ENCODE measurements at places on chromosomes 2 and 18.

GRCh38 chr2:183243758-183244157 is 119.5 kb downstream of the NUP35 start:
- no peak for DNase-seq

GRCh38 chr2:101272045-101272784 is 19.5 kb downstream of the CNOT11 start:
- DNase-seq: no peak

- DNase-seq: no peak
These were observed 320.0 kb upstream of the TRIB2 start for GRCh38 chr2:12396699-12397098.

DNA sequence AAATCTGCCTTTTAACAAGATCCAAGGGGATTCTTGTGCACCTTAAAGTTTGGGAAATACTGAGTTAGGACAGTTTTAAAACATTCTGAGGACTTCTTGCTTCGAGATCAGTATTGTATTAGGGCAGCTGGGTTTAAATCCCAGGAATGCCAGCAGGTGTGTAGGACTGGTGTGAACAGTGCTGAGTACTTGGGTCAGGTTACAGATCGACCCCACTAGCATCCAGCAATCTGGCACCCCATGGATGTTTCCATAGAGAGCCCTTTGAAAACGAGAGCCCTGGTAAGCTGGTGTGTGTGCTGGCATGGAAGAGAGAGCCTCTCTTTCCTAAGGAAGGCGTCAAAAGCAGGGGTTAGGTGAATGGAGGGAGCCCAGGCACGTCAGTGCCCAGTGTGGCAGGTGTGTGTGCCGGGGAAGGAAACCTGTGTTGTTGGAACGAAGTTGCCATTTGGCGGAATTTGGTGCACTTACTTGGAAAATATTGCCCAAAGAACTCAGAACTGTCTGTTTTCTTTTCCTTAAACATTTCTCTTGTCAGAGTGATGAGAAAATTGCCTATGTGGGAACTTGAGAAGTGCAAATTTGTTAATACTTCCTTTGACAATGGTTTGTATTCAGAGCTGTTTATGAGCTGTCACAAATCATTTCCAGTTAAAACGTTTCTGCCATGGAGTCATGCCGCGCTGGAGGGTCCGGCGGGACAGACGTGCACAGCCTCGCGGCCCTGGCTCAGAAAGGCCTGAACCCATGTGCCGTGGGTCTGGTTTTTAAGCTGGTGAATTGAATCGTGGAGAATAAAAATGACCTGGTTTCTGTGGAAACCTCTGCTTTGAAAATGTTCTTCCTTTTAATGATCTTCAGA is 38.1 kb downstream of the LDLRAD4 start:
- DNase-seq: no peak

GRCh38 chr2:98502556-98503335 is 58.1 kb downstream of the INPP4A start:
- no peak for DNase-seq

DNA sequence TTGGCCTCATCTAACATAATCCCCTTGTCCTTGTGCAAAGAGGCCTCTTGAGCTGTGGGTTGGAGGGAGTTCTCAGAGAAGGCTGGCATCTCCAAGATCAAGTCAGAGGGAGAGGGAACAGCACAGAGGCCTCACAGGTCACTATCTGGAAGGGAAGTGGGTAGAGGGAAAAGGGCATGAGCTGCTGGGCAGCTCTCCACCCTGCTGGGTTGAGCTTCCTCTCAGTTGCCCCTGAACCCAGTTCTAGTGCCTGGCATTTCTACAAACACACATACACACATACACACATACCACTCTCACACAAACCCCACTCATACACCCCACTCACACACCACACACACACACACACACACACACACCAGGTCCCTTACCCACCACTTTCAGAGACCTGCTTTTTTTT is 30.3 kb upstream of the RMP24 start:
- no peak for DNase-seq

- no peak for DNase-seq
These were observed 72.8 kb downstream of the ABI2 start for GRCh38 chr2:203400805-203401585.

DNA sequence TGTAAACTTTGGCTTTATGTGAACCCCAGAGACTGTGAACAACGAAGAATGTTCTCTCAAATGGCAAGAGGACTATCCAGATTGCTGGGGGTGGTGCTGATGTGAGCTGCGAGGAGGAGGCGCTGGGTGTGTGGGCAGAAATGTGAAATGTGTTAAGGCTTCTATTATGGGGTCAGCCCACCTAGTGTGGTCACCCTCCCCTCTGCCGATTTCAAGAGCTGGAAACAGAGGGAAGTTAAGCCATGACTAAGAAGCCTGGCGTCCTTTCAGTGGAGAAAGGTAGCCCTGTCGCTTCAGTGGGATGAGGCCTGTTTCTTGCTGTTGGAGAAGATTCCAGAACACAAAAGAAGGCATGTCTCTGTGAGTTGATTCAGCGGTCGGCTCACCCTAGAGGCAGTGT is 89.0 kb upstream of the KCTD1 start:
- no peak for DNase-seq

DNA sequence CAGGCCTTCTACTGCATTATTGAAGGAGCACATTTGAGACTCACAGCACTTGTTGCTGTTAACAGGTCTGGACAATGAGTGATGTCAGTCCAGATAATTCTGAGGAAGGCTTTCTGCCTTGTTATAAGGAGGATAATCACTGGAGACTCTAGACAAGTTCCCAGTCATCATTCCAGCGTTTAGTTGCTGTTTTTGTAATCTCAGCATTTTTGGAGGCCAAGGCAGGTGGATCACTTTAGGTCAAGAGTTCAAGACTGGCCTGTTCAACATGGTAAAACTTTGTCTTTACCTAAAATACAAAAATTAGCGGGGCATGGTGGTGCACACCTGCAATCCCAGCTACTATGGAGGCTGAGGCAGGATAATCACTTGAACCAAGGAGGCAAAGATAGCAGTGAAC is 39.6 kb upstream of the TRIM43B start:
- no peak for DNase-seq

DNA sequence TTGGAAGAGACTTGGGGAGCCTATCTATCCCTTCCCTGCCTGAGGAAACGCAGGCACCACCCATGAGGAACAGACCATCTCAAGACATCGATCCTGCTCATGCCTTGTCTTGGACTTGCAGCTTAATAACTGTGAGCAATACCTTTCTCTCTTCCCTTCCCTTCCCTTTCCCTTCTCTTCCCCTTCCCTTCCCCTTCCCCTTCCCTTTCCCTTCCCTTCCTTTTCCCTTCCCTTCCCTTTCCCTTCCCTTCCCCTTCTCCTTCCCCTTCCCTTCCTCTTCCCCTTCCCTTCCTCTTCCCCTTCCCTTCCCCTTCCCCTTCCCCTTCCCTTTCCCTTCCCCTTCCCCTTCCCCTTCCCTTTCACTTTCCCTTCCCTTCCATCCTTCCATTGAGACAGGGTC is 650.7 kb upstream of the SOX11 start:
- DNase-seq: no peak

- no peak for DNase-seq
These were observed 43.7 kb upstream of the CAB39 start for GRCh38 chr2:230668939-230669303.

DNA sequence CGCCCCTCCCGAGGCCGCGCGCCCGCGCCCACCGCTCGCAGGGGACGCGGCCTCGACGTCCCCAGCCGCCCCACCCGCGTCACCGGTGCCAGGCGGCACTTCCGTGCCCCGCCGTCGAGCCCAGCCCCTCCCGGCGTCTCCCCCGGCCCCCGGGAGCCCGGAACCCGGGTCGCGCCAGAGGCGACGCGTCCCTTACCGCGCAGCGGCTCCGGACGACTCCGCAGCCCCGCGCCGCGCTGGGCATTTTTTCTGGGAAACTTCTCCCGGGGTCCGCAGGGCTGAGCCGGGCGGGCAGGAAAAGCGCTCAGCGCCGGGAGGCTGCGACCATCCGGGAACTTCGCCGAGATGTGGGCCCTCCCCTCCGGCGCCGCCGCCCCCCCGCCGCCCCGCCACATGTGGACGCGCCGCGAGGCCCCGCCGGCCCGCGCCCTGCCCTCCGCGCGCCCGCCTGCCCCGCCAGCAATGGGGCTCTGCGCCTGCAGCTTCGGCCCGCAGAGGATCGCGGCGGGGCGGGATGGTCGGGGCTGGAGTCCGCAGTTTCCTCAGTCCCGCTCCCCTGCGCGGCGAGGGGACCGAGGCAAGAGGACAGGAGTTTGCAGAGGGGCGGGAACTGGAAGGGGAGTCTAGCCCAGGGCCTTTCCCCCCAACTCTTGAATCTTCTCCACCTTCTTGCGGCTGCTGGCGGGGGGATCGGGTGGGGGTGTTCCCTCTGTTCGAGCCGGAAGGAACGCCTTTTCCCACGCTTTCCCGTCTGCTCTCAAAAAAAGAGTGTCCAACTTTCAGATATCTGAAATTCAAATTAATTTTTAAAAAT is 81.5 kb downstream of the CHRNA1 start:
- DNase-seq: peak; percentile 60

- no peak for DNase-seq
These were observed 77.4 kb downstream of the VIT start for GRCh38 chr2:36773947-36774346.

DNA sequence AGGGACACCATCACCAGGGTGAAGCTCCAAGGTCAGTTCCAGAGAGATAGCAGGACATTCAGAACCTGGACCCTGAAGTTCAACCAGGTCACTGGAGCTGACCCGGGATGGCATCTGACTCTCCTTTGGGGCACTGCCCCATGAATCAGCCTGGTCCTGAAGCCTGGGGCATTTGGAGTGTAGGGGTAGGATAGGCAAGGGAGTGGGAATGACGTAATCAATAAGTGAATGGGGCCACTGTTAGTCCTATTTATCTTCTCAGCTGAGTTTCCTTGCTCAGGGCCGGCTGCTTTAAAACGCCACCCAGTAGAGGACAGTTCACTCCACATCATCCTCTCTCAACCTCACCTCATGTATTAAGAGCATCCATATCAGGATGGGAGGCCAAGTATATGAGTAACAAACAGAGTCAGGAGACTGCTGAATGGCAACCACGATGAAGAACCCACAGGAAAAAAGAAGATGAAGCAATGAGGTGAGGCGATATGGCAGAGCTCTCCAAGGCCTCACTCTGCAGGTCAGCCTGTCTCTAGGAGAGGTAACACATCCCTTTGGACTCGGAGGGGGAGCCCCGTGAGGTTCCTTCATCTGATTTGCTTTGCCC is 1.8 kb upstream of the RFX8 start:
- no peak for DNase-seq

- no peak for DNase-seq
These were observed 11.3 kb downstream of the NCL start for GRCh38 chr2:231452799-231453508.

- no peak for DNase-seq
These were observed 169.1 kb upstream of the THUMPD2 start for GRCh38 chr2:39948016-39948719.

- DNase-seq: no peak
These were observed 87.2 kb downstream of the ESCO1 start for GRCh38 chr18:21513292-21513691.

DNA sequence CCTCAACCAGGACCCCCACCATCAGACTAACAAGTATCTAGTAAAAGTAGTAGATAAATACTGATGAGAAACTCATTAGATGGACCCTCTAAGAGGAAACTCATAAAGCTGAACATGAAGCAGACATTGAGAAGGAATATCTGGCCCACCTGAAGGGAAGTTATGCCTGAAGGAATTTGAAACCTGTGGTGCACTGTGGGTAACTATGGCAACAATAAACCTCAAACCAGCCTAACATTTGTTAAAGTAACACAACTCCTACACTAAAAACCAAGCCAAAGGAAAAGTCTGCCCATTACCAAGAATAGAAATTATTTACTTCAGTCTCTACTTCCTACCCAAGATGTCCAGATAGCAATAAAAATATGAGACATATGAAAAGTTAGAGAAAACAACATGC is 43.4 kb downstream of the KIAA1328 start:
- DNase-seq: no peak

GRCh38 chr2:38632980-38633379 is 30.3 kb upstream of the HNRNPLL start:
- DNase-seq: no peak

- no peak for DNase-seq
These were observed 744.0 kb downstream of the ADCYAP1 start for GRCh38 chr18:1648712-1649111.

DNA sequence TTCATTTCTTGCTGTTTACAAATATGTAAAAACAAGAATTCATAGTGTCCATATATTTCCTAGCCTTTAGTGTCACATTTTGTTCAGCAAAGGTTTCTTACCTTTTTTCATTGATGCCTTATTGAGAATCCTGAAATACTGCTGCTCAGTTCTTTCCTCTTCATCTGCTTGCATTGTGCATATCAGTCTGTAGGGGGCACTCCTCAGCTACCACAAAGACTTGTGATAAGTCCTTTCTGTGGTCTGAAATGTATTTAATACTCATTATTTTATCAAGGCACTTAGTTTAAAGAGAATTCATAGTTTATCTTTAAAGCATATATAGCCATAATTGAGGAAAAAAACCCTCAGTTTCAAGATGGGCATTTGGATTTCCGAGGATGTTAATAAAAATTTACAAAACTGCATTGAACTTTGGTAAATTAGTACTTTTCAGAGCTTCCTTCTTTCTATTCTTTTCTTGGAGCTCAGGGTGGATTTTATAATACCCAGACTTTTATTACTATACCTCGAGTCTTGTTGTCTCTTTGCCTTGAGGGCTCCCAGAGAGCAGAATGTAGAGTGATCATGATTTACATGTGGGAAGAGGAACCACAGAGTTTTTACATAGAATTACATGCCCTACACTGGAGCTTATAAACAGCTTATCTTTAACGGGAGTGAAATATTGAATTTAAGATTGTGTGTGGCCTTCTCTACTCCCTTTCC is 570.1 kb downstream of the PLCL1 start:
- DNase-seq: no peak

- no peak for DNase-seq
These were observed 434.2 kb downstream of the MEIS1 start for GRCh38 chr2:66869076-66869475.

DNA sequence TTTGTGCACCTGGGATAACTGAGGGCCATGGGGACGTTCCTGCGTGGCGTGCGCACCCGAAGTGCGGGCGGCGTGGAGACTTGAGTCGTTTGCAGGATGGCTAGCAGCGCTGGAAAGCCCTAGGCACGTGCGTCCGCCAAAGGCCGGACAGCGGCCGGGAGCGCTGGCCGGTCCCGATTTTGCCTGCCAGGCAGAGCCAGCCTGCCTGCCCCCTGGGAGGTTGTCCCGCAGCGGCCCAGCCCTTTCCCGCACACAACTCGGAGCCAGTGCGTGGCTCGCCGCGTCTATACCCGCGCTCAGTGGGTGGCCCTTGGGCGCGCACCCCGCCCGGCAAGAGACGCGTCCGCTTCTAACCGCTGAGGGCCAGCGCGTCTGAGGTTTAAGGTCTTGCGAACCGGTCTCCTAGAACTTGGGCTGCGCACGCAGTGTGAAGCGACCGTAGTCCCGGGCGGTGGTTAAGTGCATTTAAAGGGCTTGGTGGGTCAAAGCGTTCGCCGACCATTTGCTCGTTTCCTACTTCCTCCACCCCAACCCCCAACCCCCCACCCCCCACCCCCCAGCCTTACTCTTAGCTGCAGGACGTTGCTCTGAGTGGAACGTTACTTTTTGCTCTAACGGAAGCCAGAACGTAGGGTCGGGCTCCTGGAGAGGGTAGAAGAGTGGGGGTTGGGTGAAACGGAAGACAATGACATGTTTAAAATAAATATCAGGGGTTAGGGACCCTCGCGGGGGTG is 627 bp downstream of the CDCA7 start:
- DNase-seq: no peak

- no peak for DNase-seq
These were observed 139.5 kb downstream of the LRRC30 start for GRCh38 chr18:7370375-7370774.

GRCh38 chr2:101295895-101296294 is 12.6 kb downstream of the RNF149 start:
- no peak for DNase-seq
